RKO (cell line): ENCODE measurements at places on chromosomes 11 and 22.

DNA sequence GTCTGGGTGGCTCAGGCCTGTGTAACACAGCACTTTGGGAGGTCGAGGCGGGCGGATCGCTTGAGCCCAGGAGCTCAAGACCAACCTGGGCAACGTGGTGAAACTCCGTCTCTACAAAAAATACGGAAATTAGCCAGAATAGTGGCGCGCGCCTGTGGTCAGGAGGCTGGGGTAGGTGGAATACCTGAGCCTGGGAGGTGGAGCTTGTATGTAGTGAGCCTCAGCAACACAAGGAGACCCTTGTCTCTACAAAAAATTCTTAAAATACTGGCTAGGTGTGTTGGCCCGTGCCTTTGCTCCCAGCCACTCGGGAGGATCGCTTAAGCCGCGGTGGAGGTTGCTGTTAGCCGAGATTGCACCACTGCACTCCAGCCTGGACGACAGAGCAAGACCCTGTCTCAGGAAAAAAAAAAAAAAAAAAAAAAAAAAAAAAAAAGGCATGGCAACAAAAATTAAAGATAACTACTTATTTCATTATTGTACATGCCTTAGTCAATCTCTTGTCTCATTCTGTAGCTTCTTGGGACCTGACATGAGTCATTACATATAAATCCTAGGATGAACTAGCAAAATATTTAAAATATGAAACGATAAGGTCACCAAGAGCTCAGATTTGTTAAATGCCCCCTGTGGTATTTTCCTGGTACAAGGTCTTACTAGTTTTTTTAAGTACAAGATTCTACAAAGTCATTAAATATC, 1.1 kb downstream of the TAF1D start:
- DNase-seq = peak; percentile 84

GRCh38 chr11:35605706-35606105, 12.6 kb upstream of the FJX1 start:
- DNase-seq = no peak

- DNase-seq = no peak
Observed at GRCh38 chr11:120086651-120087050, 51.3 kb downstream of the TRIM29 start.

GRCh38 chr11:93034031-93034722, 64.7 kb downstream of the MTNR1B start:
- DNase-seq = no peak

GRCh38 chr11:31619980-31620379, 110.4 kb downstream of the ELP4 start:
- no peak for DNase-seq

GRCh38 chr22:25368271-25368670, 148.8 kb downstream of the CRYBB2 start:
- peak; percentile 2 for DNase-seq

- DNase-seq = no peak
Observed at GRCh38 chr11:115304774-115305472, 199.3 kb downstream of the CADM1 start.

DNA sequence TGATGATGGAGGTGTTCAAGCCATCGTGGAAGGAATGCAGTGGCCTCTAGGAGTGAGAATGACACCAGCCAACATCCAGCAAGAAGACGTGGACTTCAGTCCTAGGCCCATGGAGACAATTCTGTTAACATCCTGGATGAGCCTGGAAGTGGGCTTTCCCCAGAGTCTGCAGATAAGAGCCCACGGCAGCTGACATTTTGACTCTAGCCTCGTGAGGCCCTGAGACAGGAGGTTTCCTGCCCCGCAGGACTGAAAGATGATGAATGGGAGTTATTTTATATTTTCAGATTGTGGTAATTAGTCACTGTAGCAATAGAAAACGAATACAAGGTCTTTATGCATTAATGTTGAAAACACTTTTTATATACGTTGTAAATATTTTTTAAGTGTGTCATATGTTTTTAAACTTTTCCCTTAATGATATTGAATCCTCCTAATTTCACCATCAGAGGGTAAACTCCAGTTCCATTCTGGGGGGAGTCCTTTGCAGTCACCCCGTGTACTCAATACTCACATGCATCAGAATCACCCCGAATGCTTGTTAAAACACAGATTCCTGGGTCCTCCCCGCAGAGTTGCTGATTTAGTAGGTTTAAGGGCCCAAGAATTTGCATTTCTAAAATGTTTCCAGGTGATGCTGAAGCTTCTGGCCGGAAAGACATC, 570 bp upstream of the TPCN2 start:
- DNase-seq = peak; percentile 17
